ENCODE measurements at places on chromosomes 11 and 22.

DNA sequence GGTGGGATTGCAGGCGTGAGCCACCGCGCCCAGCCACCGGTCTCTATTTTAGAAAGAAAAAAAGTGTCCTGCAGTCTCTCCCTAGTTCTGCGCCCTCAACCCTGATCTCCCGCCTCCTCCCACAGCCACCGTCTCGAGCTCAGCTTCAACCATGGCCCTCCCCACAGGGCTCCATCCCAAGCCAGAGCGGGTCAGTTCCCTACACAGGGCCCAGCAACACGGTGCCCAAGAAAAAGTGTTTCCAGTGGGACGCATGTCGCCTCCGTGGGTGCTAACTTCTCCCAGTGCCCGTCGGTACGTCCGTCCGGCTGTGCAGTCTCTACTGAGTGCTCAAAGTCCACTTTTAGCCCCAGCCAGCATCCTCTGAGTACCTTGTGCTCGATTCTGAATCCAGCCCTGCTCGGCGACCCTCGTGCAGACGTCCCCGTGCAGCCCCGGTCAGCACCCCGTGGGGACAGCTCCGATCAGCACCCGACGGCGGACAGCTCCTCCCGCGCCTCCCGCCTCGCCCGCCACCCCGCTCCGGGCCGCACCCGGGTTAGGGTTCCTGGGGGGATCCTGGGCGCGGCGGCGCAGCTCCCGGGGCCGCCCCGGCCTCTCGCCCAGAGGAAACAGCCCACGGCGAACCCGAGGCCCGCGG, 657 bp upstream of the MAPK8IP2 start:
- no peak for DNase-seq

GRCh38 chr22:19819208-19819910, 35.3 kb downstream of the GNB1L start:
- no peak for DNase-seq

DNA sequence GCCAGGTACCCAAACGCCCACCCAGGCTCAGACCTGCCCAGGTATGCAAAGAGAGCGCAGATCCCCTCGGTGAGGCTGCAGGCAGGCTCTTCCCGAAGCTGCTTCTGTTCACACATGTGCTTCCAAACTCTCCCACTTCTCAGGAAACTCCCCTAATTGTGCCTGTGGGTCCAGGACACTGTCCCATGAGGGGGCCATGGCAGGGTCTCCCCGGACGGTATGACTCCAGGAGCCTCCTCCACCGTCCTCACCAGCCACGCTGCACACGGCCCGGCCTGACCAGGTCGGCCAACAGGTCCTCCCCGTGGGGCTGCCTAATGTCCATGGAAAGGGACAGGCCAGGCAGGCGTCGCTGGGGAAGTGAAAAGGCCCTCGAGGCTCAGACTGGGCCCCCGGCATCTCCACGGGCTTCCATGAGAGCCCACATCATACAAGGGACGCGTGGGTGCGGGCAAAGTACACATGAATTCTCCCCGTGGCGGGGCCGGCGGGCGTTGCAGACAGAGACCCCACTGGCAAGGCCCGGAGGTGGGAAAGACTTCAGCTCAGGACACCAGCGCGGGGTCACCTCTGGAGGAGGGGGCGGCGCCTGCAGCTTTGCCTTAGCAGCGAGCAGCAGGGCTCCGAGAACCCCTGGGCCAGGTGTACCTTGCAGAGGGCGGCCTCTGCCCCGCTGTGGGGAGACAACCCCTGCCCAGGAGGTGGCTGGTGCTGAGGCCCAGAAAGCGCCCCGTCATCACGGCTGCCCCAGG, 526.1 kb downstream of the BRD1 start:
- peak; percentile 46 for DNase-seq

- no peak for DNase-seq
These were observed 107.1 kb downstream of the NAT10 start for GRCh38 chr11:34212566-34212965.

DNA sequence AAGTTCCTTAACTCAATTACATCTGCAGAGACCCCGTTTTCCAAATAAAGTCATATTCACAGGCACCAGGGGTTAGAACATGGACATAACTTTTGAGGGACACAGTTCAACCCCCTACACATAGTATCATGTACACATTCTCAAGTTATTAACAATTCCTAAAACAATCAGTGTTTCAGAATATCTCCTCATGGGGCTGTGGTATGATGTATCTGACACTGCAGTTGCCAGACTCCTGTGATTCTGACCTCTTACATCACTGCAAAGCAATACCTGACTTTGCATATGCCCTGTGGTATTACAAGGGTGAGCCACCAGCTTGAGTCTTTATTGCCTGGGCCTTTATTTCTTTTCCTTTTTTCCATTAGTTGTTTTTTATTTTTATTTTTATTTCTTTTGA, 141.7 kb downstream of the COMMD9 start:
- DNase-seq, result no peak

DNA sequence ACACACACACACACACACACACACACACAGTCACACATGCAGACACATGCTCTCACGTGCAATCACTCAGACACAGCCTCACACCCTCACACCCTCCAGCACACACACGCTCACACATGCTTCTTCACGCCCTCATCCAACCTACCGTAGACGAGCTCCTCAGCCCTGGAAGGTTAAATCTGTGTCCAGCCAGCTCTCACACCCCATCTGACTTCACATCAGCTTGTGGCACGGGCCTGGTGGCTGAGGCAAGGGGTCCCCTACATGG, 1.3 kb upstream of the SCUBE1 start:
- no peak for DNase-seq

DNA sequence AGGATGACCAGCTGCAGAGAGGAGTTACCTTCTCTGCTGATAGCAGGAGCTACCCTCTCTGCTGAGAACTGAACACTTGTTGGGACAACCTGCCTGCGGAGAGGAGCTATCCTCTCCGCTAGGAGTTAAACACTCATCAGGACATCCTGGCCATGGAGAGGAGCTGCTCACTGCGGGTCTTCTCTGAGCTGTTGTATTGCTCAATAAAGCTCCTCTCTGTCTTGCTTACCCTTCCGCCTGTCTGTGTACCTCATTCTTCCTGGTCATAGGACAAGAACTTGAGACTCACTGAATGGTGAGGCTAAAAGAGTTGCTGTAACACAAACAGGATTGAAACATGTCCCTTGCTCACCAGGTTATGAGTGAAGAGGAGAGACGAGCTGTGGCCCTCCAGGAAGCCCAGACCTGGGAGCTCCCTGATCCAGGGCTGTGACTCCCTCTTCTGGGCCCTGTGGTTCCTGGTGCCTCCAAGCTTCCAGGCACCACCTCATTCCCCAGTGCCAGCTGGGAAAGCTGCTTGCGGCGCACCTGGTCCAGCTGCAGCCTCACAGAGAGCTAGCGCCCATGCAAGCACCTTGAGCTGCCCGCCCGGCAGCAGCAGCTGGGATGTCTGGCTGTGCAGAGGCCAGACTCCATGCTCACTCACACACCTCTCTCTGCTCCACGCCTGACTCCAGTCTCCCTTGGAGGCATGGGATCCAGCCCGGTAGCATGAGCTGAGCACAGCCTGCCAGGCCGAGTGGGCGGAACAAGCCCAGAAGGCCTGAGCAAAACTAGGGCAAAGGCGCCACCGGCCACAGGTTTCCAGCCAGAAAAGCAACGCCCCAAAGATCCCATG, 50.5 kb downstream of the RAB30 start:
- DNase-seq, result no peak

Measured in right atrium auricular region (tissue), 2 donors.